ENCODE measurements at places on chromosomes 12 and 14. TPM values are rescaled to one million over a fixed set of nuclear protein-coding genes. Genes with fewer than 3 reads are reported as not detected.

- no peak overlapping the region for H3K4me3 ChIP-seq
- no peak for DNase-seq
- H3K27ac ChIP-seq, result no peak overlapping the region
- peaks cover 5% of the 10 kb centered on the region for H3K27me3 ChIP-seq
- no peaks in the 10 kb centered on the region for H3K36me3 ChIP-seq
- no peaks in the 10 kb centered on the region for H3K4me1 ChIP-seq
Measured at GRCh38 chr12:119100933-119101332, 77.8 kb upstream of the HSPB8 start.

DNA sequence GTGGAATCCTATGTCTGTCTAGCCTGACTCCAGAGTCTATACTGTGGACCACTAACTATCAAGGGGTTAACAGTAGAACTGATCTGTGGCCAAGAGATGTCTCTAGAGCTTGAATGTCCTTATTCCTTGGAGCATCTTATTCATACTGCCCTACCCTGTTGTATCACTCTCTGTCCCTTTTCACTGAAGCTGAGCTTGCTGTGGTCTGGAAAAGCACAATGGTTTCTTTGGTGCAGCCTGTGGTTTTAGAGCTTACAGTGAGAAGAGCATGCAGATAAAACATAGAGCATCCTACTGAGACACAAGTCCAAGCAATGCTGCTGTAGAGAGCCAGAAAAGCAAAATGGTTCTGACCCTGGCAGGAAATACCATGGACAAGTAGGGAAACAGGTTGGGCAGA is 367.0 kb upstream of the ATP2B1 start:
- H3K36me3 ChIP-seq, result no peaks in the 10 kb centered on the region
- no peaks in the 10 kb centered on the region for H3K4me1 ChIP-seq

DNA sequence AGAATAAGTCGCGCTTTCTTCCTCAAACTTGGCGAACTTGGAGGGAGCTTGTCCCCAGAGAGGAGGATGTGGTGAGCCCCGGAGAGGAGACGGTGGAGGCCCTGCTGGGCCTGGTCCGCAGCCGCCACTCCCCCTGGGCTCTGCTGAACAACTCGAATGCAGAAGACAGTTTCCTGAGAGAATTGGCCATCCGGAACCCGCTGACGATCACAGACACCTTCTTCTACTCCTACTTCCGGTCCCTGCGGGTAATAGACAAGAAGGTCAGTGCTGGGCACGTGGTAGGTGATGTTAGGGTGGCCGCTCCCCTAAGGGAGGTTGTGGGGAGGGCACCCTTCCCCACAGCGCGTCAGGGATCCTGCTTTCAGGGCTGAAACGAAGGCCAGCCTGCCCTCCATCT is 1.6 kb downstream of the LRRC43 start:
- DNase-seq, result no peak
- no peaks in the 10 kb centered on the region for H3K36me3 ChIP-seq
- peaks cover 10% of the 10 kb centered on the region for H3K4me1 ChIP-seq
- H3K27ac ChIP-seq, result no peak overlapping the region
- peaks cover 6% of the 10 kb centered on the region for H3K27me3 ChIP-seq

GRCh38 chr14:92528486-92529100 is 15.0 kb downstream of the RIN3 start:
- H3K27me3 ChIP-seq, result no peaks in the 10 kb centered on the region
- no peak overlapping the region for H3K27ac ChIP-seq
- DNase-seq, result no peak
- H3K4me1 ChIP-seq, result peaks cover 23% of the 10 kb centered on the region

DNA sequence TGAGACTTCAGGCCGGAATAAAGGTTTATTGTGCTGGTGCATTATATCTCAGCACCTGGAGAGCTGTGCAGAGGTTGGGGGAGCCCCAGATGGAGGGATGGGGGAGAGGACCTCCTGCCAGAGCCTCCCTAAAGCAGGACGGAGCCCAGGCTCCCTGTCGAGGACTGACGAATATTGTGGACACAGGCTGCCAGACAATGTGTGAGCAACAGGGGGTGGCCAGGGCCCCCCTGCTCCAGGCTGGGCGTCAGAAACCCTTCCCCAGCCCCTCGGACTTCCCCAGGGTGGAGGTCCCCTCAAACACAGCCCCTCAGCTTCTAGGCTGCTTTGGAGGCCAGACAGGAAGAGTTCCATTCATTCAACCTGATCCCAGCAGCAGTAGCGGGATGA is 8.0 kb downstream of the TMEM119 start:
- no peaks in the 10 kb centered on the region for H3K4me1 ChIP-seq
- H3K4me3 ChIP-seq, result no peak overlapping the region
- no peak for DNase-seq
- no peaks in the 10 kb centered on the region for H3K36me3 ChIP-seq
- no peak overlapping the region for H3K27ac ChIP-seq

- H3K27me3 ChIP-seq, result peaks cover 13% of the 10 kb centered on the region
- no peak overlapping the region for H3K4me3 ChIP-seq
- H3K4me1 ChIP-seq, result peaks cover 37% of the 10 kb centered on the region
Measured at GRCh38 chr14:104972301-104973134, 5.7 kb downstream of the AHNAK2 start.

- H3K36me3 ChIP-seq, result no peaks in the 10 kb centered on the region
- H3K27me3 ChIP-seq, result peaks cover 3% of the 10 kb centered on the region
Measured at GRCh38 chr12:126535971-126536370, 1470.7 kb downstream of the AACS start.

DNA sequence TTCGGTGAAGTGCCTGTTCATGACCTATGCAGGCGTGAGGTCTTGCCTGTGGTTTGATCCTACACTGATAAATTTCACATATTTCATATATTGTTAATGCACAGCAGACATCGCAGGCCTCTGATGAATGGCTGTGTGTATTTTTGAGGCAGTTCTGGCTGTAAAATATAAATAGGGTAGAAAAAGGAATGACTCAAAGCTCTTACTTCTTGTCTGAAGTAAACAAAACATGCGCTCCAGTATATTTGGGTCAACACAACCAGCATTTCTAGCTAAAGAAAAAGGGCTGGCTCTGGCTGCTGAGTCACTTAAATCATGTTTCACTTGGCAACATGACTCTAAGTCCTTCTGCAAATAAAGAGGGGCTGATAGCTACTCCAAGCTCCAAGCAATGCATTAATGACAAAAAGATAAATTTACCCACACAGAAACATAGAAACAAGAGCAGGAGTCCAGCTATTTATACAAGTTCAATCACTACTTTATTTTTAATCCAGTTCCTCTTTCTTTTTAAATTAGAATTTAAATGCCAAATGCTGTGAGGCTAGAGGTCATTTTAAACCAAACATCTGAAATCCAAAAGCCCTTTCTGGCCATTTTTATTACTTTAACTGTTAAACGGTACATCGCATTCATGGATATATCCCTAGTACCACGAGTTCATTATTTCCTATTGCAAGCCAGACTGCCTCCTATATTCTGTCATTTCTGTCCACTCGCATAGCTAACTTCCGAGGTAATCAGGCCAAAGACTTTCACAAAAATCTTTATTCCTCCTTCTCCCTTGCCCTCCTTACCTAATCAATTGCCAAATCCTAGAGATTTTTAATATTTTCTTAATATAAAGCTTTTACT is 54.3 kb upstream of the TMCC3 start:
- H3K4me3 ChIP-seq, result no peak overlapping the region
- no peaks in the 10 kb centered on the region for H3K36me3 ChIP-seq
- peak; percentile 11 for DNase-seq
- no peaks in the 10 kb centered on the region for H3K27me3 ChIP-seq
- no peaks in the 10 kb centered on the region for H3K4me1 ChIP-seq

DNA sequence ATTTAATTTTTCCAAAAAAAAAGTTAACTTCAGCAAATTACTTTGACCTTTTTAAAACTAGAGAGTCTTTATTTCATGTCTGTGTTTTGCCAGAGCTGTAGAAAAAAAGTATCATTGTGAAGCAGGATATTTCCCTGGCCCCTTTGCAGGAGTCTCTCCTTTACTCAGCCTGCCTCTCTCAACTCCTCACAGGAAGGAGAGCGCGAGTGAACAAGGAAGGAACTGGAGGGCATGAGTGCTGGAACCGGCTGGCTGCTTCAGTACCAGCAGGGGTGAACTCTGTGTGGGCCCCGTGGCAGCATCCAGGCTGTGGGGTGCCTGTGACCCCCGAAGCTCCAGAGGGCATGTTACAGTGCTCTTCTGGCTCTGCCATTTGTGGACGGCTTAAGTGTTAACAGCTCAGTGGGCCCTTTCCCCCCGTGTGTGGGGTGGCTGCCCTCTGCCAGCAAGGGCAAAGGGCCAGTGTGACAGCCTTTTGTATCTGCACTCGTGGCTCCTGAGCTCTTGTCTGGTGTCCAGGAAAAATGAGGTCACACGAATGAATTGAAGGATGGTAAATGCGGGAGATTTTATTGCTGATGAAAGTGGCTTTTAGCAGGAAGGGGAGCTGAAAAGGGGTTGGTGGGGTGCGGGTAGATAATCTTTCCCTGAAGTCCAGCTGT is 76.6 kb upstream of the KCNH3 start:
- peak overlapping the region; percentile 21 for H3K4me3 ChIP-seq
- peak; percentile 49 for DNase-seq
- peaks cover 23% of the 10 kb centered on the region for H3K4me1 ChIP-seq
- H3K27ac ChIP-seq, result no peak overlapping the region
- H3K27me3 ChIP-seq, result no peaks in the 10 kb centered on the region
- H3K36me3 ChIP-seq, result no peaks in the 10 kb centered on the region

- DNase-seq, result no peak
- no peak overlapping the region for H3K4me3 ChIP-seq
- no peaks in the 10 kb centered on the region for H3K4me1 ChIP-seq
- no peaks in the 10 kb centered on the region for H3K27me3 ChIP-seq
Measured at GRCh38 chr14:53183056-53183455, 29.9 kb upstream of the DDHD1 start.

GRCh38 chr12:106310687-106311086 is 8.2 kb downstream of the TCP11L2 start:
- no peak for DNase-seq
- peak overlapping the region; percentile 63 for H3K27ac ChIP-seq
- H3K36me3 ChIP-seq, result peaks cover 40% of the 10 kb centered on the region
- no peaks in the 10 kb centered on the region for H3K27me3 ChIP-seq
- H3K4me1 ChIP-seq, result peaks cover 46% of the 10 kb centered on the region
- H3K4me3 ChIP-seq, result no peak overlapping the region

DNA sequence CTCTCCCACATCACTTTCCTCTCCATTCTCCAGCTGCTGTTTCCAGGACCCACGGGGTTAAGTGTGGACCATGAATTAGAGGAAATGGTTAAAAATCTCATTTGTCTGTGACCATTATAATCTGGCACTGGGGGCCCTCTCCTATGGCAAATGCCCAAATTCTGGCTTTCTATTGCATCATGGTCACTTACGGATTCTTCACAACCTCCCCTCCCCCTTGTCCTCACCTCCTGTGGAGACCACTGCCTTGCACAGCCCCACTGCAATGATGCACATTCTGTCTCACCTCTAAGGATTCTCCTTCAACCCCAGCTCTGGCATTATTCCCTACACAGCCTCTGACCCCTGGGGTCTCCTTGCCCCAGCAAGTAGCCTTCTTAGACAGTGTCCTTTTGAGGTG is 18.9 kb downstream of the BCAT1 start:
- DNase-seq, result no peak
- no peak overlapping the region for H3K27ac ChIP-seq
- H3K36me3 ChIP-seq, result no peaks in the 10 kb centered on the region
- H3K4me1 ChIP-seq, result no peaks in the 10 kb centered on the region

DNA sequence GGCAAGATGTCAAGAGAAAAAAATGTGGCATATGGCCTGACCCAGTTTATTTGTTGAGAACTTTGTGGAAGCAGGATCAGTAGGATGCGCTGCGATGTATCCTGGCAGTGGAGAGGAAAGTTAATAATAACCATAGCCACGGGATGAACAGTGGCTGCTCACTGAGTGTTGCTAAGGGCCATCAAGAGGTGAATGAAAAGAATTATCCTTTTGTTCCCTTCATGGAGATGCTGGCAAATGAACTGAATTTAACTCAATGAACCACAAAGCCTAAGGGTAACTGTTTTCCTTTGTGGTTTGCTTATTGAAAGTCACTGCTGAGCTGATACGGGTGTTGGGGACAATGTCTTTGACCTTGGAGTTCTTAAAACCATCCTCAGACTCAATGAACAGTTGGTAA is 476.5 kb downstream of the APAF1 start:
- DNase-seq, result no peak
- no peak overlapping the region for H3K27ac ChIP-seq
- no peaks in the 10 kb centered on the region for H3K36me3 ChIP-seq
- H3K27me3 ChIP-seq, result no peaks in the 10 kb centered on the region
- H3K4me3 ChIP-seq, result no peak overlapping the region
- H3K4me1 ChIP-seq, result no peaks in the 10 kb centered on the region

GRCh38 chr12:106764220-106764619 is 10.3 kb upstream of the RIC8B start:
- no peak for DNase-seq
- H3K36me3 ChIP-seq, result no peaks in the 10 kb centered on the region
- peak overlapping the region; percentile 5 for H3K27ac ChIP-seq
- H3K27me3 ChIP-seq, result no peaks in the 10 kb centered on the region
- H3K4me1 ChIP-seq, result peaks cover 32% of the 10 kb centered on the region

GRCh38 chr12:62833634-62834033 is 101.3 kb downstream of the PPM1H start:
- no peak for DNase-seq
- no peak overlapping the region for H3K27ac ChIP-seq
- H3K27me3 ChIP-seq, result no peaks in the 10 kb centered on the region
- no peak overlapping the region for H3K4me3 ChIP-seq
- no peaks in the 10 kb centered on the region for H3K36me3 ChIP-seq
- peaks cover 17% of the 10 kb centered on the region for H3K4me1 ChIP-seq

- H3K4me3 ChIP-seq, result no peak overlapping the region
- no peak for DNase-seq
Measured at GRCh38 chr14:61515436-61516117, 179.7 kb upstream of the HIF1A start.

DNA sequence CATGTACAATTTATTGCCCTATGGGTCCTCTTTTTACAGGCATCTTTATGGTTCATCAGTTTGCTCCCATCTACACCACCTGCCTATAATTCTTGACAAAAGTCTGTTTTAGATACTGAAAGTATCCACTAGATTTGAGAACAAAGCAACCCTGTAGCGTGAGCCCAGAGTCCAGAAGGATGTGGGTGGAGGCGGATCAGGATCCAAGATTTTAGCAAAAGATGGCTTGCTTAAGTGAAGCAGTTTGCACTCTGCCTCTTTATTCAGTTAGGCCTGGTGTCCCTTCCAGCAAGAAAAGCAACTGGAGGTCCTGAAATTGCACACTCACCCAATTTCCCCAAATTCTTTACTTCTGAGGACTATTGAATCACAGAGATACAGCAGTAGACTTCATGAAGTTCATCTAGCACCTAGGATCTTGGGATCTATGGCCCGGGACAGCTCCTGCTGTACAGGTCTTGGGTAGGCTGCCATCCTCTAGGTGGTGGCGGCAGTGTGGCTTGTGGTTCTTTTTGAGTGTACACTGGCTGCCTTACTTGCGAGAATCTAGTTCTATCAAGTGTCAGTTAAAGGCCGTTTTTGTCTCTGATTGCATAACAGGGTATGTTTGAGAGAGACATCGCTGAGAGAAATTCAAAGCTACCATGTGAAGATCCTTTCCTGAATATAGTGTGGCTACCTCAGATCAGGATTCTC is 873.2 kb downstream of the NRXN3 start:
- H3K27ac ChIP-seq, result no peak overlapping the region
- no peaks in the 10 kb centered on the region for H3K27me3 ChIP-seq
- no peaks in the 10 kb centered on the region for H3K36me3 ChIP-seq
- no peak overlapping the region for H3K4me3 ChIP-seq
- DNase-seq, result no peak
- no peaks in the 10 kb centered on the region for H3K4me1 ChIP-seq

The PTPRB gene
- 41.4 TPM for total RNA-seq
